ENCODE measurements at places on chromosomes 7 and 10. TPM values are rescaled to one million over a fixed set of nuclear protein-coding genes. Genes with fewer than 3 reads are reported as not detected.

The PPP1R17 gene
- total RNA-seq = not detected

The FBXO24 gene
- 3.1 TPM for total RNA-seq

The IL6 gene
- 291 TPM for total RNA-seq

The ZNF804B gene
- total RNA-seq = not detected

The ADRA2A gene
- total RNA-seq = 0.36 TPM

The CABCOCO1 gene
- not detected for total RNA-seq

The FRMD4A gene
- 11.8 TPM for total RNA-seq

The CYP3A7 gene
- total RNA-seq = not detected

The ICA1 gene
- not detected for total RNA-seq

The HMX3 gene
- not detected for total RNA-seq

The CRYGN gene
- not detected for total RNA-seq

The HABP2 gene
- total RNA-seq = not detected

The HMX2 gene
- total RNA-seq = not detected

The FEZF1 gene
- total RNA-seq = not detected

The UCMA gene
- not detected for total RNA-seq

The ZNF365 gene
- total RNA-seq = 0.36 TPM

The ANKRD2 gene
- total RNA-seq = not detected

The FAM25C gene
- total RNA-seq = not detected

The VPS41 gene
- 28.5 TPM for total RNA-seq

The TMEM176A gene
- not detected for total RNA-seq

The ABCA13 gene
- not detected for total RNA-seq

The PMS2 gene
- total RNA-seq = 11.0 TPM

The MYOF gene
- total RNA-seq = 117 TPM

The SEPTIN14 gene
- total RNA-seq = not detected

The COL13A1 gene
- total RNA-seq = 27.9 TPM

The BCCIP gene
- total RNA-seq = 52.3 TPM

The C1QL3 gene
- total RNA-seq = not detected

The KCND2 gene
- 0.18 TPM for total RNA-seq

The CAV2 gene
- 76.2 TPM for total RNA-seq

The KIF11 gene
- total RNA-seq = 6.5 TPM

The AGAP5 gene
- total RNA-seq = 0.49 TPM

The PDZD7 gene
- 1.3 TPM for total RNA-seq

The LIPJ gene
- total RNA-seq = not detected

The CC2D2B gene
- total RNA-seq = not detected

The TMEM178B gene
- total RNA-seq = not detected

The CAV1 gene
- total RNA-seq = 261 TPM

The LAMB1 gene
- total RNA-seq = 515 TPM

The KIAA1217 gene
- 2.2 TPM for total RNA-seq

The DNA2 gene
- total RNA-seq = 7.1 TPM

The ITIH2 gene
- total RNA-seq = not detected

The CPED1 gene
- total RNA-seq = 10.5 TPM

The KCP gene
- not detected for total RNA-seq

The CALHM3 gene
- total RNA-seq = not detected

The SPDYE8 gene
- total RNA-seq = not detected

The HGF gene
- 117 TPM for total RNA-seq

The TEX36 gene
- not detected for total RNA-seq

The OR6V1 gene
- not detected for total RNA-seq

The VWA2 gene
- total RNA-seq = not detected

Measured in cardiac atrium fibroblast (primary cell).